ENCODE measurements at places on chromosomes 5 and 9.
A peak's percentile ranks its signal among the peaks of the same experiment; 100 is the strongest.

- DNase-seq = no peak
Measured at GRCh38 chr9:81827616-81828296, 100.5 kb upstream of the SPATA31D4 start.

DNA sequence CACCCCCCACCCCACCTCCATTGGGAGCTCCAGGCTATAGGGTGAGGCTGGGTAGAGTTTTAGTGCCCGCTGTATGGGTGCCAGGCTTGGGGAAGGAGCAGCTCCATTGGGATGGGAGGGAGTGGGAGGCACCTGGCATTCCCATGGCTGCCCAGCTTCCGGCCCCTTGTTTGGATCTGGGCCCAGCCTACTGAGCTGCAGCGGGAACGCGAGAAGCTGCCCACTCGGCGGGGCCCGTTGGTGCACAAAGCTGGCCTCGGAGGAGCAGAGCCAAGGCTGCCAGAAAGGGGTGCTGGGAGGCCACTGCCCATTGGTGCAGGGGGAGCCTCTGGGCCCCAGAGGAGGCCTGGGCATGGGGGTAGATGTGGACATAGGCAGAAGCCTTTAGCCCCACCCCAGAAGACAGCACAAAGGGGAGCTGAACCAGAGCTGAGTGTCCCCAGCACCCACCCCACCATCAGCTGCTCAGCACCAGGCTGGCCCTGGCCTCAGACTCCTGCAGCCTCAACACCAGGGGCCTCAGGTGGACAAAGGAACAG is 4.4 kb downstream of the LCN9 start:
- DNase-seq = no peak

DNA sequence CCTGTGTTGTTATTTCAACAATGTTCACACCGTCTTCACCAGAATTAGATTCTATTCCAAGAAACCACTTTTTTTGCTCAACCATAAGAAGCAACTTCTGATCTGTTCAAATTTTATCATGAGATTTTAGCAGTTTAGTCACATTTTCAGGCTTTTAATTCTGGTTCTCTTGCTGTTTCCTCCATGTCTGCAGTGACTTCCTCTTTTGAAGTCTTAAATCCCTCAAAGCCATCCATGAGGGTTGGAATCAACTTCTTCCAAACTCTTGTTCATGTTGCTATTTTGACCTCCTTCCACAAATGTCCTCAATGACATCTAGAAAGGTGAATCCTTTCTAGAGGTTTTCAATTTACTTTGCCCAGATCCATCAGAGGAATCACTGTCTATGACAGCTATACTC is 25.7 kb upstream of the ENTREP1 start:
- no peak for DNase-seq

DNA sequence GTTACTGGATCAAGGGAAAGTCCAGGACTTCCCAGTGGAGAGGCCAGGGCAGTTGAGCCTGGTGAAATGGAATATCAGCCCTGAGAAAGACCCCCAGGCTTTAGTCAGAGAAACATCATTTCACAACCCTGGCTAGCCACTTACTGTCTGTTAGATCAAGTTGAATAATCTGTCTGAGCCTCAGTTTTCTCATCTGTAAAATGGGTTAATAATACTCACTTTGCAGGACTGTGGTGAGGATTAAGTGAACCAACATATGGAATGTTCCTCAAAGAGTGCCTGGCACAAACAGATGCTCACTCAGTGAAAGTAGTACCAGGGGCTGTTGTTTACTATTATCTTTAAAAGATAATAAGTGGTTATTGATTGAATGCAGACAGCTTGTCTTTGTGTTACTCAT is 110.5 kb downstream of the SV2C start:
- no peak for DNase-seq

GRCh38 chr5:120096413-120096812 is 367.7 kb upstream of the PRR16 start:
- peak; percentile 0 for DNase-seq

DNA sequence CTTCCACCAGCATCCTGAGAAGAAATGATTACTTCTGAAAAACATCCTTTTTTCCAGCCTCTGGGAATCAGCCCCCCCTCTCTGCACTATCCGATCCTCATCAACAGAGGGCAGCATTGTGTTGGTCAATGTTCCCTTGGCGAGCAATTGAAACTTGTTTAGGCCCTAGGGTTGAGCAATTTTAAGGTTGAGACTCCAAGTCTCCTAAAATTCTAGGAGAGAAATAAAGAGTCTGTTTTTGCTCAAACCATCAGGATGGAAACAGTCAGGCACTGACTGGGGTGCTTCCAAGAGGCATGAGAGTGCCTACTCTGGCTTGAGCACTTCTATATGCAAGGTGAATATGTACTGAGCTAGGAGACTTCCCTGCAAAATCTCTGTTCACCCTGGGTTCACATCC is 12.4 kb upstream of the CYFIP2 start:
- DNase-seq = peak; percentile 70

GRCh38 chr9:38358390-38359296 is 33.9 kb upstream of the ALDH1B1 start:
- no peak for DNase-seq

GRCh38 chr5:154189819-154190594 is 526 bp upstream of the GALNT10 start:
- DNase-seq = peak; percentile 93

DNA sequence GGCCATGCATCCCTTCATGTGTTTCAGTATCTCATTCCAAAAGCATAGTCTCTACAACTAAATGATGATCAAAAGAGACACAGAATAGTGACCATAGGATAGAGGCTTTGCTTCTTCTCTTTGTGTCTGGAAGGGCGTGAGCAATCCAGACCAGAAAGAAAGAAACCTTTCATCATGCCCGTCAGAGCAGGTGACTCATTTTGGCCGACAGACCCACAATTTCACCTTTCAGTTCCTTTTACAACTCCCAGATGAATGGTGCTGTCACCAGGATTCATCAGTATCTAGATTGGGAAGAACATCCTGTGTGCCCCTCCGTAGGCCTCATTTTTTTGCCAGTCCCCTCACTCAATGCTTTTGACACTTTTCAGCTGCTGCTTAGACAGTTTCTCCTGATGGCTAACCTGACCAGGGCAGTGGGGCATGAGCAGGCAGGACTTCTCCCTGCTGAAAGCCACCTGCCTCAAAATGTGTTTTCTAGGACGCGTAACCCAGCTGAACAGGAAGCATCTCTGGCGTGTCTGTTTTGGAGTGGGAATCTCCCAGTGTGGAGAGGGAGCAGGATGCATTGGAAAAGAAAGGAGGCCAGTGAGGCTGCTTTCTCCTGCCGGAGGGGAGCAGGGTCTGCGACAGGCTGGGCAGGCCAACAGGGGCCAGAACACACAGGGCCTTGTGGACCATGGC is 21.2 kb downstream of the ABLIM3 start:
- no peak for DNase-seq

GRCh38 chr5:43210570-43210969 is 18.5 kb downstream of the NIM1K start:
- DNase-seq = no peak

DNA sequence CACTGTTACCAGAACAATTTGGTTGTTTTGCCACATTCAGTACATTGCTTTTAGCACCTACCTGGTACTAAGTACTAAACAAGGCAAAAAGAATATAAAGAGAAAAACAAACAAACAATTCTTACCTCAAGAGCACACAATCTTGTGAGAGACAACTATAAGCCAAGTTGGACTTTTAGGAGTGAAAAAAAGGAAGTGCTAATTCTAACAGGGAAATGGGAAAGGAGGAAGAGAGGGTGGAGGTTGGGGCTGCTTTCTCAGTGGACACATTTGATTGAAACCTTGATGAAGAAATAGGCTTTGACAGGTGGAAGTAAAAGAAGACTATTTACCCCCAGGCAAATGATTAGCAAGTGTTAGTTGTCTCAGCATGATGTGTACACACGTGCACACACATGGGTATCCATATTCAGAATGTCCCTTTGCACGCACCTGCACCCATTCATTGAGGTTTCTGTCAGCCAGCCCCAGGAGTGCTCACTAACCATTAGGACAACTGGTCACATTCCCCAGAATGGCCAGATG is 302.6 kb downstream of the ACTL7B start:
- DNase-seq = no peak

- no peak for DNase-seq
Measured at GRCh38 chr5:112581811-112582320, 155.8 kb upstream of the APC start.

GRCh38 chr9:15711531-15711930 is 158.7 kb downstream of the CCDC171 start:
- DNase-seq = no peak

DNA sequence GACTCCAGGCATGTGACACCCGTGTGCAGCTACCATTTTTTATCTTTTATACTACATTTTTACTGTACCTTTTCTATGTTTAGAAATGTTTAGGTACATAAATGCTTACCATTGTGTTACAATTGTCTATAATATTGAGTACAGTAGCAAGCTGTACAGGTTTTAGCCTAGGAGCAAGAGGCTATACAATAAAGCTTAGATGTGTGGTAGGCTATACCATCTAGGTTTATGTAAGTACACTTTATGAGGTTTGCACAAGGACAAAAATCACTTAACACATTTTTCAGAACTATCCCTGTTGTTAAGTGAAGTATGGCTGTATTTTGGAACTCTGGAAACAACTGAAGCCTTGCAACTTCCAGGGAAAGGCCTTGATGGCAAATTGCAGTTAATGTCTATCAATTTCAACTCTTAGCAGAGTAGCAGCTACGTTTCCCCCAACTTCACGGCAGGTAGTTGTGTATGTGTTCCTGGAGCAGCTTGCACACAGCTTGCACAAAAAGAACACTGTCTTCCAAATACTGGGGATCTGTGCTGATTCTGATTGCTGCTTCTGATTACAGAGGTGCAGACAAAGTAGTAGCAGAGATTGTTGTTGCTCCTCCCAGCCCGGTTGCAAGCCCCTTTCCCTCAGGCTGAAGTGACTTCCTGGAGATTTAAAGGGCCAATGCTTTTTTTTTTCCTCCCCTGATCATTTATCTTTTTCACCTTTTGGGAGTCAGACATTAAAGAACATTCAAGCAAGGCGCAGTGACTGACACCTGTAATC is 30.0 kb downstream of the SIL1 start:
- DNase-seq = no peak

DNA sequence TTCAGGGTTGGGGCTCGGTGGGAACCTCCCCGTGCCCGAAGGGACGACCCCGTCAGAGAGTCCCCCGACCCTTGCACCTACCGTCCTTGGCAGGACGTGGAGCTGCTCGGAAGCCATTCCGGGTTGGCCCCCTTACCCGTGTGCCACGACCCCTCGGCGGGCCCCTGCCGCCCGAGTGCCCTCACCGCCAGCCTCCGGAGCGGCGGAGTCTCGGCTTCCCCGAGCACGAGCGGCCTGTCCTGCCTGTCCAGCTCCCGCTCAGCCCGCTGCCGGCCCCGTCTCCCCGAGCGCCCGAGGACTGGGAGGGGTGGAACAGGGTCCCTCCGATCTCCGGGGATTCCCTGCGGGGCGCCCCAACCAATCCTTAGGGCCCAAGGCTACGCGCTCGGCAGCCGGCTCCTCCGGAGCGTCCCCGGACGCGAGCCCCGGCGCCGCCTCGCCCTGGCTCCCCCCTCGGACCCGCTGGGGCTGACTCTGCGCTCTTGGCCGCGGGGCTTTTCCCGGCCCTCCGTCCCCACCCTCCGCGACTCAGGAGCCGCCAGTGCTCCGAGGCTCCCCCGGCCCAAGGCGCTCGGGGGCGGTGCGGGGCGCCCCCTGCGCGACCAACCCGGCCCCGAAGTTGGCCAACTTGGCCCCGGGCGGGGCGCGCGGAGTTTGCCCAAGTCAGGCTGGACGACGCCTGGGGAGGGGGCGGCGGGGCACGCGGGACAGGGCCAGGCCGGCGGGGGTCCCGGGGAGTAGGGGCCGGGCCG is 654 bp downstream of the ADAMTS2 start:
- peak; percentile 71 for DNase-seq

GRCh38 chr9:137077010-137077747 is at the start of gene UAP1L1:
TSS of gene UAP1L1 (plus strand) at chr9:137077517. CDS start at chr9:137077533, 16 bp downstream.
- DNase-seq = peak; percentile 67

DNA sequence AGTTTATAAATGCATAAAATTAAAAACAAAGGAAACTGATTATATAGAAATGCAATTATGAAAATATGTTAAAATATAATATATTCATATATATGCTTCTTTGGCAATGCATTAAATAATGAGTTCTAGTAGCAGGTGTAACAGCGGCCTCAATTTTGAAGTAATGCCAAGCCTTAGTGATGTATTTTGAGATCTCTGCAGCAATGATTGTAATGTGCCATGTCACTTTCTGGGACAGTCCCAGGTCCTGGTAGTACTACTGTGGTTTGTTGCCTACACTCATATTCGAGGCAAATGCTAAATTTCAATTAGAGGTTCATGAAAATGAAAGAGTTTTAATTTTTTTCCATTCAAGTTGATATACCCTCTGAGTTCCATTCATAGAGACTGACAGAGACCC is 75.8 kb upstream of the ORM1 start:
- no peak for DNase-seq

GRCh38 chr5:65742565-65743231 is 20.7 kb downstream of the NLN start:
- peak; percentile 45 for DNase-seq

DNA sequence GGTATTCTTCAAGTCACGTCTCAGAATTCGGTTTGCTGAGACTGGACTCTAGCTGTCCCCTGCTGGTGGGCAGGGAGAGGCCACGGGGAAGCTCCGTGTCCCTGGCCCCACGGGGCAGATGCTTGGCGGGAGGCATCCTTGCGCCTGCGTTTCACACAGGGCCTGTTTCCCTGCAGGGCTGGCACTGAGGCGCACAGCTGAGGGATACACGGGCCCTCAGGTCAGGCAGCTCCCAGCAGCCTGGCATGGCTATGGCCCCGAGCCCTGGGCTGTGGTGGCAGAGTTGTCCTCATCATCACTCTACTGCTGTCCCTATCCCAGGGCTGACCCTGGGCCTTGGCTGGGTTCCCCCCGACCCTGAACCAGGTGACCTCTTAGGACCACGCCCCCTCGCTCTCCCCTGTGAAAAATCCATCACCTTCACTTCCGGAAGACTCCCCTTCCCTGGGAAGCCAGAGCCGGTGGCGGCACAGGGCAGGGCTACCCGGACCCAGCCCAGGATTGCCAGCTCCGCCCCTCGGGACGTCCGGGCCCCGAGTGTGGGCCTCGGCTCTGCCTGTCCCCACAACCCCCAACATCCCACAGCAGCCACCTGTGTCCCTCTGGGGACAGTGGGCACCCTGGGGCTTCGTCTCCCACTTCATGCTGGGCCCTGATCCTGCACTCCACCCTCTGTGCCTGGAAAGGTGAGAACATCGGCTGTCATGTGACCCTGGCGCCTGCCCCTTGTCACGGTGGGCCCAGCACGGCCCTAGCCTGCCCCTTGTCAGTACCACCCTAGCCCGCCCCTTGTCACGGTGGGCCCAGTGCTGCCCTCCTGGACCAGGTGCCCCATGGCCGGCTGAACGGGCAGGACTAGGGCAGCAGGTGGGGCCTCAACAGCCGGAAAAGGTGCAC is 5.0 kb downstream of the DPP7 start:
- DNase-seq = no peak

- no peak for DNase-seq
Measured at GRCh38 chr5:156678484-156678883, 171.6 kb upstream of the PPP1R2B start.

GRCh38 chr5:96506866-96507527 is 73.9 kb upstream of the PCSK1 start:
- DNase-seq = no peak

GRCh38 chr5:71706906-71707305 is 12.2 kb upstream of the CARTPT start:
- DNase-seq = no peak

GRCh38 chr9:101677861-101678260 is 60.6 kb downstream of the GRIN3A start:
- no peak for DNase-seq

Measured in hepatic stellate cell (primary cell).